ENCODE measurements at places on chromosomes 12 and 14. TPM values are rescaled to one million over a fixed set of nuclear protein-coding genes. Genes with fewer than 3 reads are reported as not detected.

Gene PTPRQ
- total RNA-seq = 1.9 TPM

Gene OTOGL
- 0.62 TPM for total RNA-seq

Gene LHX5
- not detected for total RNA-seq

Gene PZP
- total RNA-seq = not detected

- DNase-seq = no peak
Measured at GRCh38 chr14:51118993-51119392, 24.1 kb upstream of the TRIM9 start.

DNA sequence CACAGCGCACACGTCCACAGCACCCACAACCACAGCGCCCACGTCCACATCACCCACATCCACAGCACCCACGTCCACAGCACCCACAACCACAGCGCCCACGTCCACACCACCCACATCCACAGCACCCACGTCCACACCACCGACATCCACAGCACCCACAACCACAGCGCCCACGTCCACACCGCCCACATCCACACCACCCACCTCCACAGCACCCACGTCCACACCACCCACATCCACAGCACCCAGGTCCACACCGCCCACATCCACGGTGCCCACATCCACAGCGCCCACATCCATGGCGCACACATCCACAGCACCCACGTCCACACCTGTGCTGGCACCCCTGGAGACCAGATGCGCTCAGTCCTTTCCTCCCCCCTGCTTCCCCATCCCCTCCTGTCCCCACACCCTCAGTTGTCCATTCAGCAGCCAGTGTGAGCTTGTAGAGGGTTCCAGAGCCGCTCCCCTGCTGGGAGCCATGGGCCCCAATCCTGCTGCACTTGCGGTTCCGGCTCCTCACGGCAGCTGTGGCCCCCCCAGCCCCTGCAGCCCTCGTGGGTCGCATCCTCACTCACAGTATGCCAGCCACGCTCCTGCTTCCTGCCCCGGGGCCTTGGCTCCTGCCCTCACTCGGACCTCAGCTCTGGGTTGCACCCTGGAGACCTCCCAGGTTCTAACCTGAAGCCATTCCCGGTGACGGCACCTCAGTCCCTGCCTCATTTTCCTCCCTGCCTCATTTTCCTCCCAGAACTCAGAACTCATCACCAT, 37.8 kb downstream of the GALNT9 start:
- no peak for DNase-seq

DNA sequence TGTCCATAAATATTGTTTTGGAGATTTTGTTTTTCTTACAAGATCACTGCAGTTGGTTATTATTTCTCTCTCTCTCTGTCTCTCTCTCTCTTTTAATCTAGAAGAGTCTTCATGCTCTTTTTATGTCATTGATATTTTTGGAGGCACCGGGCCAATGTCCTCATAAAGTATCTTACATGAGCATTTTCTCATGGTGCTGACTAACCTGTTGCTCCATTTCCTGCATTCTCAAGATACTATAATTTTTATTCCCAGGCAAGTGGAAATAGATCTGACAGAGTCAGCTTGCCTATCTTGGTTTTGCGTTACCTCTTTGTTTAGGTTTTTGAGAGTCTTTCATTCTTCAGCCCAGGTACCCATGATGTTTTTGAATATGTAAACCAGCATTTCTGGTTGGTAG, 938.8 kb upstream of the FBXO33 start:
- DNase-seq = no peak

DNA sequence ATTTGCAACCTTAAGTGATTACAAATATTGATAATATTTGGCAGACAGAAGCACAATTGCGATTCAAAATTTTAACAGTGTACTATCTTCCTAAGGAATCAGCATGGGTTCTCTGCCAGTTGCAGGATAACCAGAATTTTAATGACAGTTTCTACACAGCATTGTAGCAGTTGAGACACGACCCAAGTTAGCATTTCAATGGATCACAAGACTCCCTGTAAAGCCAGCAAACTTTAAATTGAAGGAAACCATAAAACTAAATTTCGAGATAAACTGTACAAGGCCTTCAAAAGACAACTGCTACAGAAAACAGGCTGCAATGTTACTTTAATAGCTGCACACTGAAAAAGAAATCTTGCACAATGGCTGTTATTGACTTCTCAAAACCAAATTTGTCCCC, 154.9 kb downstream of the MED13L start:
- no peak for DNase-seq

DNA sequence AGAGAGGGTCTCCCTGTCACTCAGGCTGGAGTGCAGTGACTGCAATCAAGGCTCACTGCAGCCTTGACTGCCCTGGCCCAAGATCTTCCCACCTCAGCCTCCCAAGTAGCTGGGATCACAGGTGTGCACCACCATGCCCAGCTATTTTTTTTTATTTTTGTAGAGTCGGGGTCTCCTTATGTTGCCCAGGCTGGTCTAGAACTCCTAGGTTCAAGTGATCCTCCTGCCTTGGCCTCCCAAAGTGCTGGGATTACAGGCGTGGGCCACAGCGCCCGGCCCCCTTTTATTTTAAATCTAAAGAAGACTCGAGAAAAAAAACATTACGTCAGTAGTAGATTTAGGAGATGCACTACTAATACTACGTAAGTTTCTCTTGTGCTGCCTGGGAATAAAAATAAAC, 14.3 kb downstream of the FOS start:
- DNase-seq = no peak

- DNase-seq = no peak
Measured at GRCh38 chr12:94644141-94644979, 6.0 kb downstream of the TMCC3 start.

All from occipital lobe (tissue), 3 donors.